ENCODE measurements at places on chromosomes 3 and 15.

DNA sequence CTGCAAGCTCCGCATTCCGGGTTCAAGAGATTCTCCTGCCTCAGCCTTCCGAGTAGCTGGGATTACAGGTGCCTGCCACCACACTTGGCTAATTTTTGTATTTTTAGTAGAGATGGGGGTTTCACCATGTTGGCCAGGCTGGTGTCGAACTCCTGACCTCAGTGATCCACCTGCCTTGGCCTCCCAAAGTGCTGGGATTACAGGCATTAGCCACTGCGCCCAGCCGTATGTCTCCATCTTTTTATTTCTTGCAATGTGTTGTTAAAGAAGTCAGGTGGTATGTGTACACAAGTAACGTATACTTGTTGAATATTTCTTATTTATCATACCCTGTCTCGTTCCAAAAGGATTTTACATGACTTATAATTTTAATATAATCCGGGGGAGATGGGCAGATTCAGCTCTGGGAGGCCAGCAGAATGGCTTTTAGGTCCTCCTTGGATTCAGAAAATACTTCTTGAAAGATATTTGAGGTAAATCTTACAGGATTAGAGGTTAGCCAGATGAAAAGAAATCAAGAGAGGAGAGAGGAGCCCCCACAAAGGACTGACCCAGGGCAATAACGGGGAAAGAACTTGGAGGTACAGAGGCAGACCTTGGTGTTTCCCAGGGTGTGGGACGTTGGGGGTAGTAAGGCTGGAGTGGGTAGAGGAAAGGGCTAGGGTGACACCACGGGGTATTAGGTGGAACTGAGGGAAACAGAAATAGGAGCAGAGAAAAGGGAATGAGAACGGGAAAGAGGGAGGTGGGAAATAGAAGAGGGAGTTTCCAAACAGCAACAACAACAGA is 27.2 kb upstream of the MUC20 start:
- no peak for DNase-seq

GRCh38 chr3:43331381-43331780 is 45.0 kb downstream of the SNRK start:
- DNase-seq, result no peak

DNA sequence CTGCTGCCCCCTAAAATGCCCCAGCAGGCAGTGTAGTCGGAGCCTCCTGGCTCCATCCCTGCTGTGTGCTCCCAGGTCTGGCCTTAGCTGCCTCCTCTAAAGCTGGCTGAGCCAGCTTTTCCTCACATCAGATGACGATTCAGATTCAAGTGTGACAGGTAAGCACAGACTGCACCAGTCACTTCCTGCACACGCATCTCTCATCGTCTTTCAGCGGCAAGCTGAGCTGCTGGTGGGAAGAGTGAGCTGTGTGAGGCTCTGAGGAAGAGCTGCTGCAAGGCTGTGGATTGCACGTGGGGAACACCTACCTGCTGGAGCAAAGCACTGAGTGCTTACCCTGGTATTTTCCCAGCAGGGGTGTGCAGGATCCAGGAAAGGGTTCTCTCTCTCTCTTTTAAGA is 88.4 kb upstream of the RPL32 start:
- no peak for DNase-seq

DNA sequence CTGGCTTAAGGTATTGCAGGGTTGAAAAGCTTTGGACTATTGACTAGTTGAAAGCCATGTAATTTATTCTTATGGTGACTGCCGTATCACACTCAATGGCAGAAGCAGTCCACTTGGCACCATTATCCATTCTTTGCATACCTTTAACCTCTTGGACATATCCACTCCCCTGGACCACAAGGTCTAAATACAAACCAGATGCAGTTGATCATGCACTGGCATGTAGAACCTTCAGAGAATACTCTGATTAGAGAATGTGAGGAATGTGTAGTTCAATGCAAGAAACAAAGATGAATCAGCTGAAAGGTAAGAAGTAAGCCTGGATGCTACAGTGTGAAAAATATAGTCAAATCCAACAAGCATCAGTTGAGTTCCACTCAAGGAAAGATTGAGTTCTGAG is 93.1 kb downstream of the FRMD5 start:
- no peak for DNase-seq

DNA sequence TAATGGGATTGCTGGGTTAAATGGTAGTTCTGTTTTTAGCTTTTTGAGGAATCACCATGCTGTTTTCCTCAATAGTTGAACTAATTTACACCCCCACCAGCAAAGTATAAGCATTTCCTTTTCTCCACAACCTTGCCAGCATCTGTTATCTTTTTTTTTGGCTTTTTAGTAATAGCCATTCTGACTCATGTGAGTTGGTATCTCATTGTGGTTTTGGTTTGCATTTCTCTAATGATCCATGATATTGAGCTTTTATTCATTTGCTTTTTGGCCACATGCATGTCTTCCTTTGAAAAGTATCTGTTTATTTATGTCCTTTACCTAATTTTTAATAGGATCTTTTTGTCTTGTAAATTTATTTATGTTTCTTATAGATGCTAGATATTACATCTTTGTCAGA is 288.2 kb downstream of the EPHA6 start:
- DNase-seq, result no peak

- no peak for DNase-seq
Observed at GRCh38 chr3:17469520-17469919, 272.9 kb downstream of the TBC1D5 start.

DNA sequence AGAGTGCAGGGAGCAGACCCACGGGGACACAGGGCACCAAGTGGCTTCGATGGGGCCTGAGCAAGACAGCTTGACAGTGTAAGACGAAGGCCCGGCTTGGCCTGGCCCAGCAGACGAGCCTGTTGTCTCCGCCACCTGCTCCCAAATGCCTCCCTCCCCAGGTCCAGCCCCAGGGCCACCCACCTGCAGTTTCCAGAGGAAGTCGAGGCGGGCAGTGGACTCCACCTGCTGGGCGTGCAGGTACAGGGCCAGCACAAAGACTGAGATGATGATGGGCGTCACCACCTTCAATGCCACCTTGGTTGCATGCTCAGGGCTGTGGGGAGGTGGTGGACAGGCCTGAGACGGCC is 94.1 kb downstream of the SEC22A start:
- no peak for DNase-seq

DNA sequence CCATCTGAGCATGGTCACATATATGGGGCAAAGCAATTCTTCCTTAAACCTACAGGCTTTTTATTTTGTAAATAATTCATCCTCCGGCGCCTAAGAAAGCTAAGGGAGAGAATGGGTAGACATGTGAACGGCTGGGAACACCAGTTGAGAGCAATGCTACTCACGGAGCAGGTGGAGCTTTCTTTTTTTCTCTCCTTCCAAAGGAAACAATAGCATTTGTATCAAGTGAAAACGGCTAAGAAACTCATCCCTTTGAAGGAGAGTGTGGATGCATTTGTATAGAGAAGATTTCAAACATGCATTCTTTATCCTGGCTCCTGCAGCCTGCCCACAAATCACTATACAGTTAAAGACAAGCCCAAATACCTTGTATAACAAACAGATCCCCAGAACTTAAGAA is 637.8 kb downstream of the MAGI1 start:
- DNase-seq, result no peak

DNA sequence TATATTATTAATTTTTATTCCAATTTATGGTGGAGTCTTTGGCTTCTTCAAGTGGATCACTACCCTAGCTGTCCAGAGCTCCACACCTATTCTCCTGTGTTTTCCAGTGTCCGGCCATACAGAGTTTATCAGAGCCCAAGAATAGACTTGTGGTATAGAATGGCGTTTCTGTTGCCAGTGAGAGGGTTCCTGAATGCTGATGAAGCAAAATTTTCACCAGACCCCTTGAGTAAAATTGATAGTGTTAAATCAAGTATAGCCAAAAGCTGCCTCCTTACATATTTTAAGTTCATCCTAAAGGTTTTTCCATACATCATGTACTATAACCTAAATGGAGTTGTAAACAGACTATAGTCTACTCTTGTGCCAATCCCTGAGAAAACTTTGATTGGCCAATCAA is 171.5 kb upstream of the CHL1 start:
- DNase-seq, result no peak

DNA sequence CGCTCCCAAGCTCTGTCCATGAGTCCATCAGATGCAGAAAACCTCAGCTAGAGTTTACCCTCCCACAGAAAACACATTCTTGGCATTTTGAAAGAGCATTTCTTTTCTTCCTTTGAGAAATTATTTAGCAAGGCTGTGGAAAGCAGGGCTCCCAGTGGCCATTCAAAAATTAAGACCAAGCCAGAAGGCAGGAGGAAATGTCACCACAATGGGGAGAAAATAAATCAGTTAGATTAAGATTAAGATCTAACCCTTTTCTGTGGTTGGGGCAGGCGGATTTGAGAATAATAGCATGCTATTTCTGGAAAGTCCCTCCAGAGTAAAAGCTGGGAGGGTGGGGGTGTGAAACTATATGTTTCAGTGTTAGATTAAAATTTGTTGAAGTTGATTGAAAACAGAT is 20.2 kb downstream of the LRIG1 start:
- peak; percentile 75 for DNase-seq

GRCh38 chr15:65695081-65695480 is 73.3 kb downstream of the SLC24A1 start:
- DNase-seq, result no peak

GRCh38 chr3:23264413-23264812 is 61.3 kb downstream of the UBE2E2 start:
- DNase-seq, result no peak

DNA sequence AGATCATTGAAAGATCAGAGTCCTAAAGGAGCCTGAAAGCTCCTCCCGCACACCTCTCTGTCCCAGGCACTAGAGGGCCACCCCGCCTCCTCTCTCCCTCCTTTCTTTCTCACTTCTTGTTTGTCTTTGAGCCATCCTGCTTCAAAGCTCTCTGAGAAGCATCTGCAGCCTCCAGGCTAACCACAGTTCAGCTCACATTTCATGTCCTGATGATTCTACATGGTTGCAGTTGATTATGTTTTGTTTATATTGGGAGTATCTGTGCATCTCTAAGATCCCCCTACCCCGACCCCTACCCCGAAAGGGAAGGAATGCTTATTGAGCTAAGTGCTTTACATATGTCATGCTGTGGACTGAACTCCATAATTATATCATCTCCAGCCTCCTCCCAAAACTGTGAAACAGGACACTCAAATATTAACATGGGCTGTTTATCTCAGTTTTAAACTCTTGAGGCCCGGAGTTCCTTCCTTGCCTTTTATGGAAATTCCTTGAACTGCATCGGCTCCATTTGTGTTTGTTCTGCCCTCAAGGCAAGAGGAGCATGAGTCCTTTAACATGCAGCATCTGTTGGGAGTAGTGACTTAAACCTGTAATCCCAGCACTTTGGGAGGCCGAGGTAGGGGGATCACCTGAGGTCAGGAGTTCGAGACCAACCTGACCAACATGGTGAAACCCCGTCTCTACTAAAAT is 30.9 kb downstream of the MGLL start:
- DNase-seq, result peak; percentile 69

GRCh38 chr3:20054549-20054987 is 14.3 kb downstream of the KAT2B start:
- DNase-seq, result peak; percentile 84

- DNase-seq, result no peak
Observed at GRCh38 chr3:152549263-152549662, 280.5 kb downstream of the MBNL1 start.

- no peak for DNase-seq
Observed at GRCh38 chr15:81273855-81274254, 50.1 kb downstream of the STARD5 start.

- DNase-seq, result no peak
Observed at GRCh38 chr3:133956982-133957381, 61.3 kb upstream of the RAB6B start.

DNA sequence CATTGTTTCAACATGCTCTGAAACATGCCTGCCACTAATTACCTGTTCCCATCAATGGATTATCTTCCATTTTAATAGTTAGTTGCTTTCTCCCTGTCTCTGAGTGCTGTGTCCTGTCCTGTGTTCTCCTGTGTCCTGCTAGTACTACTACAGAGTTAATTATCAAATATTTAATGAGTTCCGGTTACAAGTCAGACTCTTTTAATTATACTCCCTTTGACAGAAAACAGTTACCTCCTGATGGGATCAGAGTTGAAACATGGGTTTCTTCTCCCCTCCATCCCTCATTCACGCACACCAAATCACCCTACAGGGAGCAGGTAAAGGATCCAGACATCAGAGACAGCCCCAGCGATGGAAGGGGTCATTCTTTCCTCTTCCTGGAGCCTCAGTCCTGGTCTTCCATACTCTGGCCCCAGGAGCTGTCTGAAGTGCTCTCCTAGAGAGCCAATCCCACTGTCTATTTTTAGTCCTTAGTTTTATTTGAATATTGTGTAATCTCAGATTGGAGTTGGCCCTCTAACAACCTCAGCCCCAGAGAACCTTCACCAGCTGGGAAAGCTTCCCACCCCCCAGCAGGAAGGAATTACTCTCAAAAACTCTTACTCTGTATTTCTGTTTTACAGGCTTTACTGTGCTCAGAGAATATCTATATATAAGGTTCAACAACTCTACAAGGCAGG is 137.0 kb upstream of the C2CD4B start:
- DNase-seq, result no peak

- no peak for DNase-seq
Observed at GRCh38 chr15:28997791-28998190, 112.0 kb downstream of the APBA2 start.

DNA sequence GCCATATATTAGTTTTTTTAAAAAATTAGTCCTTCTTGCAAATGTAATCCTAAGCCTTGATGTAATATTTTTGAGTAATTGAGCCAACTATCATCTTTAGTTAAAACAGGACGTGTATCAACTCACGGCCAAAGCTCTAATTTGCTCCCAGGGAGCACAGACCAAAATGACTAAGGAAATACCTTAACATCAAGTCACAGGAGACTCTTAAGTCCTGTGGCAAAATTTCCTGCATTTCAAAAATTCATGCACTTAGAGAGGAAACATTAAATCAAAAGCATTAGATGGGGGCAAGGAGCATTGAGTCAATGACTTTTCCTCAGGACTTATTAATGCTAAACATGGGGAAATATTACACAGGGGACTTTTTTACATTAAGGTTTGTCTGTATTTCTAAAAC is 276.0 kb downstream of the MFSD1 start:
- no peak for DNase-seq

DNA sequence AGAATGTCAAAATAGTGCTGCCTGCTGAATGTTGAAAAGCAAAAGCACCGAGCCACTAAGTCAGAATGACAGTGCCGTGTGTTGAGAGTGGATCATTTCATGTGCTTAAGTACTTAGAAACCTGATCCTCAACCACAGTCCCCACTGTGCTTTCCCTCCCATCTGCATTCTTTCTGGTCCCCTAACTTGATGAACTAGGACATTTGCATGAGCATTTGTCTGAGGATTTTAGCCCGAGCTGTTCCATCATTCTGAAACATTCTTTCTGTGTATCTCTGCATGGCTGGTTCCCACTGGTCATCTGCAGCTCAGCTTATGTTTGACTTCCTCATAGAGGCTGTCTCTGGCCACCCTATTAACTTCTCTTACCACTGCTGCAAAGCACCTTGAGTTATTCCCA is 42.0 kb downstream of the SST start:
- peak; percentile 10 for DNase-seq

GRCh38 chr15:48833526-48834239 is 22.8 kb upstream of the CEP152 start:
- DNase-seq, result no peak

All from GM12865 (cell line).